Sigmoid colon (tissue), 7 donors: ENCODE measurements at places on chromosomes 12 and 14. TPM values are rescaled to one million over a fixed set of nuclear protein-coding genes. Genes with fewer than 3 reads are reported as not detected.

GRCh38 chr14:80718940-80719339 is 222.6 kb downstream of the CEP128 start:
- no peaks in the 10 kb centered on the region for H3K36me3 ChIP-seq
- H3K27me3 ChIP-seq = no peaks in the 10 kb centered on the region
- H3K27ac ChIP-seq = no peak overlapping the region
- H3K4me1 ChIP-seq = no peaks in the 10 kb centered on the region

- no peaks in the 10 kb centered on the region for H3K36me3 ChIP-seq
- H3K27me3 ChIP-seq = no peaks in the 10 kb centered on the region
- H3K27ac ChIP-seq = peak overlapping the region; percentile 76
- no peak for DNase-seq
- H3K4me3 ChIP-seq = peak overlapping the region; percentile 49
- H3K4me1 ChIP-seq = peaks cover 18% of the 10 kb centered on the region
Observed at GRCh38 chr14:77640756-77641533, 24.5 kb upstream of the SPTLC2 start.

GRCh38 chr12:12278899-12279298 is 12.1 kb upstream of the LRP6 start:
- no peaks in the 10 kb centered on the region for H3K27me3 ChIP-seq
- H3K4me1 ChIP-seq = no peaks in the 10 kb centered on the region
- DNase-seq = no peak
- no peaks in the 10 kb centered on the region for H3K36me3 ChIP-seq

Gene LBHD2
- polyA plus RNA-seq = not detected
